Activated CD4-positive, alpha-beta T cell treated with anti-CD3 and anti-CD28 coated beads for 1 hour (primary cell): ENCODE measurements at places on chromosomes 3 and 15.
A peak's percentile ranks its signal among the peaks of the same experiment; 100 is the strongest.

- DNase-seq, result peak; percentile 14
Observed at GRCh38 chr3:134294302-134295280, 43.9 kb upstream of the RYK start.

GRCh38 chr3:27281671-27282150 lies 87.5 kb downstream of the NEK10 start:
- DNase-seq, result no peak

DNA sequence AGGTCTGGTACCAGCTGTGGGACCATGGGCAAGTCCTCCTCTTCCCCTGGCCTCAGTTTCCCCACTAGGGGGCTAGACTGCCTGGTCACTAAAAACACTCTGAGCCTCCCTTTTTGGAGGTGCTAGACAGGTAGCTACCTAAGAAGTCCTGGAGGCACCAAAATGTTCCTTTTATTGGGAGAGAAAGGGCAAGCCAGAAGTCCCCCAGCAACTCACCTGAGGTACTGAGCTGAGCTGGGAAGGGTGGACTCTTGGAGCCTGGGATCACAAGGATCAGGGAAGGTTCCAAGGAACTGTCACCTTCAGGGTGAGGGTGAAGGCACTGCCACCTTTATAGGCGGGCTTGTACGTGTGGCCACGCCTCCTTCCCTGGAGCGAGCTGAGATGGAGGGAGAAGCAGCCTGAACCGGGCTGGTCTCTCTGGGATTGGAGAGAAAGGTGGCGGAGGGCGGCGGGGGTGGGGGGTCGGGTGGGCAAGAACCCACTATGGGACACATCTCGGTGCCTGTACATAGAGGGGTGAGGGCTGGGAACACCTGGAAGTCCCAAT lies at the start of gene CYP1A1:
Gene CYP1A1, minus strand, starts transcription at position 304 of the 550 bp plus-strand sequence. CDS start 2,431 bp downstream, outside the sequence.
- DNase-seq, result no peak

- no peak for DNase-seq
Observed at GRCh38 chr3:58296269-58296668, 9.8 kb upstream of the RPP14 start.

DNA sequence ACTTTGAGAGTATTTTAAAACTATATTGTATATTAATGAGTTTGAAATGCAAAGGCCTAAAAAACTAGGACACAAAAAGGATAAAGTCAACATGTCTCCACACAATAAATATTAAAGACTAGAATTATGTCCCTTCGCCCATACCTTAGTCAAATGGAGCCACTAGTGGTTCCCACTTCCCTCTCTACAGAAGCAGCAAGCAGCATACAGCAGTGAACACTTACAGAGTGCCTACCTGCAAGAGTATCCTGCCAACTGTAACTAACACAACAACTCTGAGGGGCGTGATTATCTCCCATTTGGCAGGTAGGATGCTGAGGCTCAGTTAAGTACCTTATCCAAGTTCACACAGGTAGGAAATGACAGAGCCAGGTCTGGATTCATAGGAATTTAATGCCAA lies 17.2 kb downstream of the DYNC1LI1 start:
- no peak for DNase-seq

DNA sequence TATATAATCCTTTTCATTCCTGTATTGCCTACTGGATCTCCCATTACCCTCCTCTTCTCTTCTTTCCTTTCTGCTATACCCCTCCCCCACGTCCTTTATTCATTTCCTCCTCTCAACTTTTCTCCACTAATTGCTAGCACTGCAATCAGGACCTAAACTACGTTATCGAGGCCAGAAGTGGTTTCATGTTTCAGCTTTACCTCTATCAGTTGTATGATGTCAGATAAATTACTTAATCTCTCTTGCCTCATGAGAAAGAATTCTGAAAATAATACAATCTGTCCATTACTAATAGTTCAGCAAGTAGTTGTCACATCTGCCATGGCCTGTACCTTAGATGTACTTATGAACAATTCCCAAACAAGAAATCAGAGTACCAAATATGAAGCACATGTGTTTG lies 10.6 kb downstream of the POPDC2 start:
- no peak for DNase-seq

GRCh38 chr3:71714595-71714994 lies 10.6 kb downstream of the EIF4E3 start:
- no peak for DNase-seq

GRCh38 chr3:33694944-33695343 lies 23.1 kb downstream of the CLASP2 start:
- DNase-seq, result no peak
